ENCODE measurements at places on chromosomes 1 and 21.

DNA sequence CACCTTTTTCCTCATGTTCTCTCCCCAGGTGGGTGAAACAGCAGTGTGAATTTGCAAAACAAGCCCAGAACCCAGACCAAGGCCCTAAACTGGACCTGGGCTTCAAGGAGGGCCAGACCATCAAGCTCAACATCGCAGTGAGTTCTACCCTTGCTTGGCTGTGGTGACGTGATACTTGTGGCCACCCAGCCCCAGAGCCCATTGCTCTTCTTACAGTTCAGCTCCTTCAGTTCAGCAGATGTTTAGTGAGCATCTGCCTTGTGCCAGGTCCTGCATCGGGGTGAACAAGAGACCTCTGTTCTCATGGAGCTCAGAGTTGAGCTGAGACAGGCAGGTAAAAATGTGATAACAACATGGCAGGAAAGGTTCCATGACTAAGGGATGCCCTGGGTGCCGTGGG is 8.5 kb downstream of the NECAP2 start:
- DNase-seq = no peak

DNA sequence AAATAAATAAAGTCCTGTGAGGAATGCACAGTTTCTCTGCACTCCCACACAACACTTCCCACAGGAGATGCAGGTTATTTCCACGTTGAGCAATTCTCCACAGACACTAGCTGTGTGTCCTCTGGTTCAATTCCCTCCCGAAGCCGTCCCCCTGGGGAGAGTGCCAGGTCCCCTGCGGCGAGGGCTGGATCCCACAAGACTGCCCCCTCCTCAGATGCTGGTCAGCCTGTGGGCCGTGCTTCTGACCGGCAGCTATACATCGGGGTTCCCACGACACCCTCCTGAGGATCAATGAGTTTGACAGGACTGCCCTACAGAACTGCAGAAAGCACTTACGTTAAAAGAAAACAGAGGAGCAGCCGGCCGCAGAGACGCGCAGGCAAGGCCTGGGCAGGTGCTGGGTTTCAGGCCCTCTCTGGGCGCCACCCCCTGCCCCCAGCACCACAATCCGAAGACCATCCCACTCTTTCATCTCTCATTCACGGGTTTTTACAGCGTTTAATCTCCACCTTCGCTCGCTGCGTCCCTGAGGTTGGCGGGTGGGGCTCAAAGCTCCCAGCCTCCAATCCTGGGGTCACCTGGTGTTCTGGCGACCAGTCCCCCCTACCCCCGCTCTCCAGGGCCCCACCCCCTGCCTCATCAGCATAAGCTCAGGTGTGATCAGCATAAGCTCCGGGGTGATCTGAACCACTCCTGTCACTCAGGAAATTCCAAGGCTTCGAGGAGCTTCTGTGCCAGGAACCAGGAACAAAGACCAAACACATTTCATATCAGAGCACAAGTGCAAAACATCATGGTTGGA is 9.3 kb downstream of the SLC35E2B start:
- DNase-seq = no peak

GRCh38 chr1:200317236-200317635 is 92.6 kb downstream of the ZNF281 start:
- no peak for DNase-seq

DNA sequence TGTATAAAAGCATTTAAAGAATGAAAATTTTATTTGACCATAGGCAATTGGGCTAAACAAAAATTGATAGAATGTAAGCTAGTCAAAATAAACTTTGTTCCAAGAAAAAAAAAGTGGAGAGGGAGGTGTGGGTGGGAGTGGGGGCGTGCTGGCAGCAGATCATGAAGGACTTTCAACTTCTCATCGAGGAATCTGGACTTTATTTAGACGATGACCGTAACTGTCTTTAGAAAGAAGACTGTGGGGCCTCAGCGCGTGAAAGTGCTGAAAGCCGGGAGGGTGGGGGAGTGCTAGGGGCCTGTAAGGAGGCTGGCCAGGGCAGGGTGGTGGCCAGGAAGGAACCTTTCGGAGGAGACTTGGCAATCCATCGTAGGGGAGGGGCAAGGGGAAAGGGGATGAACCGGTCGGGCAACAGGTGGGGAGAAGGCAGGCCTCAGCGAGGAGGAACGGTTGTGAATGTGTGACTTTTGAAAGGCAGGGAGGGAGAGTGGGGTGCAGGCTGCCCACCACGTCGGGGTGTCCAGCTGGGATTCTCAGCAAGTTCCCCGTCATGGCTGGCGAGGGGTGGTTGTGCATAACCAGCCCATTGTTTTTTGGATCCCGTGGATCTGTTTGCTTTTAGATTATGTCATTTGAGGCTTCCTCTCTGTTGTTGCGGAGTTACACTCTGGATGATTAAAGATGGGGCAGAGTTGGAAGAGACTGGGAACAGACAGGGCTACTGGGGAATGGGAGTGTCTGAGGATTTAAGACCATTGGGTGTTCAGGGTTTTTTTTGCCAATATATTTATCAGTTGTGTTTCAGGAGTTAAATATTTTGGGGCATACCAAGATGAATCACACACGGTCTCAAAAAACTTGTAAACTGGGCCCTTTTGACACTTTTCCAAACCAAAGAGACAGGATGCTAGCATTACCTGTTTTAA is 35.5 kb downstream of the HUNK start:
- DNase-seq = no peak

DNA sequence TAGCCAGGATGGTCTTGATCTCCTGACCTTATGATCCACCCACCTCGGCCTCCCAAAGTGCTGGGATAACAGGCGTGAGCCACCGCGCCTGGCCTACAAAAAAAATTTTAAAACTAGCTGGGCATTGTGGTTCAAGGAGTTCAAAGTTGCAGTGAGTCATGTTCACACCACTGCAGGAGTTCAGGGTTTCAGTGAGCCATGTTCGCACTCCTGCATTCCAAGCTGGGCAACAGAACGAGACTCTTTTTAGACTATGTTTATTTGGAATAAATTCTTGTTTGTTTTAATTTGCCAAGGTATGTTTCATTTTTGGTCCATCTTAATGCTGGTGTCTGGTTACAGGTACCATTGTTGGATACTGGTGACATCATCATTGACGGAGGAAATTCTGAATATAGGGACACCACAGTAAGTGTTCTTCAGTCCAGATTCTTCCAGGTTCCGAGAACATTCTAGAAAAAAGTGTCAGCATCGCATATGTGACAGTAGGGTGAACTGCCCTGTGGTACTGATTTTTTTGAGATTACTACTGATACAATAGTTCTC is 3.9 kb downstream of the PGD start:
- DNase-seq = peak; percentile 24

DNA sequence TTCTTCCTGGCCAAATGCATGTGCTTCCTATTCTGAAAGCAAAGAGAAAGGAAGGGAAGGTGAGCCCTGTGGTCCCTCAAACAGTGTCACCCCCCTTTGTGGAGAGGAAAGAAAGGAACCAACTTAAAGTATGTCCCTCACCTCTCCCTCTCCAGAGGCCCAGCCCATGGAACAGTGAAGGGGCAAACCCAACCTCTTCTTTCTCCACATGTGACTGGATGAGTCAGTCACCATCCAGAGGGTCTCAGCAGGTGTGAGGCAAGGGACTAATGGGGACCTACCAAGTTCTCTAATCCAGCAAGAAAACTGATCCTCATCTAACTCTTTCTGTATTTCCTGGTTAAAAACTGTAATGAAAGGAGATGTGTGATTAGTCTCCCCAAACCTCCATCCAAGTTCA is 145.7 kb downstream of the EDEM3 start:
- no peak for DNase-seq

- DNase-seq = no peak
These were observed 14.3 kb upstream of the DNAJC28 start for GRCh38 chr21:33505833-33506232.

- DNase-seq = peak; percentile 10
These were observed 10.1 kb downstream of the SLC44A5 start for GRCh38 chr1:75600781-75601180.

DNA sequence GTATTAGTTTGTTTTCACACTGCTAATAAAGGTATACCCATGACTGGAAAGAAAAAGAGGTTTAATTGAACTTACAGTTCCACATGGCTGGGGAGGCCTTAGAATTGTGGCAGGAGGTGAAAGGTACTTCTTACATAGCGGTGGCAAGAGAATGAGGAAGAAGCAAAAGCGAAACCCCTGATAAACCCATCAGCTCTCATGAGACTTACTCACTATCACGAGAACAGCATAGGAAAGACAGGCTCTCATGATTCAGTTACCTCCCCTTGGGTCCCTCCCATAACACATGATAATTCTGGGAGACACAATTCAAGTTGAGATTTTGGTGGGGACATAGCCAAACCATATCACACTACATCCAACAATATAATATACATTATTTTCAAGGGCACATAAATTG is 145.7 kb upstream of the BARHL2 start:
- no peak for DNase-seq

- DNase-seq = no peak
These were observed 132.5 kb downstream of the PEX14 start for GRCh38 chr1:10607228-10607627.

DNA sequence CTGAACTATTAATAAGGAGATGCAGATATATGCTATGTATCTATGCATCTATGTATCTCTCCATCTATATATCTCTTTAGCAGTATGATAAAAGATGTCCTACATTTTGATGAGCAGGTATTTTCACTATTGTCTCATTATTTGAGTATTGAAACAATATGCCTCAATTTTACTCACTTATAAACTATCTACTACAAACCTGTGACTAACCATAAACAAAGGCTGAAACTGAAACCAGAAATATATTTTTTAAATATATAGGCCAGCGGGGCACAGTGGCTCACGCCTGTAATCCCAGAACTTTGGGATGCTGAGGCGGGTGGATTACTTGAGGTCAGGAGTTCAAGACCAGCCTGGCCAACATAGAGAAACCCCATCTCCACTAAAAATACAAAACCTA is 22.0 kb downstream of the EIF4G3 start:
- no peak for DNase-seq

DNA sequence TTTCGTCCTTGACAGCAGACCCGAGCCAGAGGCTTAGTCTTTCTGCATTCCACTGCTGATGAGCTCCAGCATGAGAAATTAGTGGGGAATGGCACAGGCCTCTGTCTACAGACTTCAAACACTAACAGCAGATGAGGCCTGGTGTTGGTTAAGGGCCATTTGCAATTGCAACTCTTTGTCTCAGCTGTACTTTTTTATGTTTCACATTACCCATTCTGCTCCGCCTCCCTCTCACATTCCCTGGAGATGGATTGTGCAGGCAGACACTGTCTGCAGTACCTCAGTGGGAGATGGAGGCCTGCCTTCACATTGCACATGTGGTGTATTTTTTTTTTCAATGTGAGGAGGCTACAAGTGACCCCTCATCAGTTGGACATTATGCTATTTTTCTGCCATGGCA is 370.2 kb downstream of the DUSP10 start:
- no peak for DNase-seq

DNA sequence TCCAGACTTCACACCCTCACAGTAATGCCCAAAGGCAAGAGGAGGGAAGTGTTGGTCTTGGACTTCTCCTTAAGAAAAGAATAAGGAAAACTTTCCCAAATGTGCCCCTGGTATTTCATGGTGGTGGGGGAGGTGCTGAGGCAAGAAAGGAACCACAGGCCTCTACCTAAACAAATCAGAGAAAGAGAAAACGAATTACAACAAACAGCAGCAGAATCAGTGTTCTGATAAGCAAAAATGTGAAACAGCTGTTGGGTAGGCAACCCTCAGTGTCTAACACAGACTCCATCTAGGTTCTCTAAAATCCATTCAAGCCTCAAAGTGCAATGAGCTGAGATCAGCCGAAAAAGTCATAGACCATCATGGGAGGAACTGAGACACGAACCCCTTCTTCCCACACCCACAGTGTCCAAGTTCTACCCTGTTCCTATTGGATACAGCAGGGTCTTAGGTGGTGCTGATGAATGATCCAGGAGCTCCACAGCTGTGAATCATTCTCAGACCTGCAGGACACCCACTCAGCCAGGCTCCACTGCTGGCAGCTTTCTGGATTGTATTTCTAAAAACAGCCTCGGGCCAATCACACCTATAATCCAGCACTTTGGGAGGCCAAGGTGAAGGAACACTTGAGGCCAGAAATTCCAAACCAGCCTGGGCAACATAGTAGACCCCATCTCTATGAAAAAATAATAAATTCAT is 149.1 kb downstream of the PLPP3 start:
- DNase-seq = no peak

DNA sequence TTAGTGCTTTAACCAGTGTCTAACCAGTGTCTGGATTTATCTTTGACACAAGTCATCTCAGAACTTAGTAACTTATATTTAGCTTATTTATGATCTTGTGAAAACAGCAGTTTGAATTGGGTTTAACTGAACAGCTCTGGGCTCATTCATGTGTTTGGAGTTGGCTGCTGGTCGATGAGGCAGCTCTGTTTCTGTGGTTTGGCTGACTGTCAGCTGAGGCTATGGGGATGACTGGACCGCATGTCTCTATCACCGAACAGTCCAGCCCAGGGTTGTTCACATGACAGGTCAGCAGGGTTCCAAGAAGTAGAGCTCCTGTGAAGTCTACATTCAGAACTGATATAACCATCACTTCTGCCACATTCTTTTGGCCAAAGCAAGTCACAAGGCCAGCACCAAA is 29.1 kb upstream of the C21orf91 start:
- DNase-seq = peak; percentile 81

GRCh38 chr1:10286244-10286643 is 75.9 kb downstream of the KIF1B start:
- no peak for DNase-seq

- DNase-seq = no peak
These were observed 144.1 kb downstream of the TNR start for GRCh38 chr1:175599212-175599705.

All from fibroblast of pulmonary artery (primary cell).